Omental fat pad (tissue), 4 donors: ENCODE measurements at places on chromosomes 5 and 9.

DNA sequence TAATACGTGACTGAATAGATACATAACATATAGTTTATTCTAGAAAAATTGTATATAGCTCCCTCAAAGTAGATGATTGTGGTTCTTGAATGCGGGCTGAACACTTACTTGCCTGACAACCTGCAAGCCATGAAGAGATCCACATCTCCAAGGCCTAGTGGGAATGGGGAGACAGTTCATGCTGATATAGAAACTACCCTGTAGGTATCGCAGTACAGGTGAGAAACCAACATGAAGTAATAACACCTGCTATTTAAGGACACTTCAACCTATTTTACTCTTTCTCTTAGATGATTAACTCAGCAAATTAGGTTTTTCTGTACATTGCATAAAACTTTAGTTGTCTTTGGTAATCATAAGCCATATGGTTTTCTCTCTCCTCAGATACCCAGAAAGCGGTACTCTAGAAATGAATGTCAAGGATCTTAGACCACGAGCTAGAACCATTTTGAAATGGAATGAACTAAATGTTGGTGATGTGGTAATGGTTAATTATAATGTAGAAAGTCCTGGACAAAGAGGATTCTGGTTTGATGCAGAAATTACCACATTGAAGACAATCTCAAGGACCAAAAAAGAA lies 47.3 kb downstream of the UHRF2 start:
- DNase-seq = no peak

DNA sequence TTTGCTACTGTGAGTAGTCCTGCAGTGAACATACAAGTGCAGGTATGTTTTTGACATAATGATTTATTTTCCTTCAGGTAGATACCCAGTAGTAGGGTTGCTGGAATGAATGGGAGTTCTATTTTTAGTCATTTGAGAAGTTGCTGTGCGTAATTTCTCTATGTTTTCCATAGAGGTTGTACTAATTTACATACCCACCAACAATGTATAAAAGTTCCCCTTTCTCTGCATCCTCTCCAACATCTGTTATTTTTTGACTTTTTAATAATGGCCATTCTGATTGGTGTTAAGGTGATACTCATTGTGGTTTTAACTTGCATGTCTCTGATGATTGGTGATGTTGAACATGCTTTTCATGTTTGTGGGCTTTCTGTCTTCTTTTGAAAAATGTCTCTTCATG lies 64.7 kb upstream of the CTSL start:
- no peak for DNase-seq

GRCh38 chr5:129652349-129653056 lies 95.4 kb upstream of the MINAR2 start:
- DNase-seq = no peak

DNA sequence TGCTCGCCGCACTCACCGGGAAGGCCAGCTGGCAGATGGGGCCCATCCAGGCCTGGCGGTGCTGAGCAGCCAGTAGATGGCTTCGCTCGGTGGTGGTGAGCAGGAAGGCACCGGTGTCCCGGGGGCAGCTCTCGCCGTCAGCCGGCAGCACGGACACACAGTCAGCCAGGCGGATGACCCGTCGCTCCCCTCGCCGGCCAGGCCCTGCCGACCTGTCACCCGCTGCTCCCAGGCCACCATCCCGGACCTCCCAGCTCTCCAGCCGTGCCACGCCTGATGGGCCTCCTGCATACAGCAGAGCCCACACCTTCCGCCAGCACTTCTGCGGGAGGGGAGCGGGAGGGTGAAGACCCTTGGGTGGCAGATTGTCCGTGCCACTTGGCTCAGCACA lies 1.4 kb downstream of the DOK3 start:
- DNase-seq = no peak
